A172 (cell line): ENCODE measurements at places on chromosomes 5 and 9.

DNA sequence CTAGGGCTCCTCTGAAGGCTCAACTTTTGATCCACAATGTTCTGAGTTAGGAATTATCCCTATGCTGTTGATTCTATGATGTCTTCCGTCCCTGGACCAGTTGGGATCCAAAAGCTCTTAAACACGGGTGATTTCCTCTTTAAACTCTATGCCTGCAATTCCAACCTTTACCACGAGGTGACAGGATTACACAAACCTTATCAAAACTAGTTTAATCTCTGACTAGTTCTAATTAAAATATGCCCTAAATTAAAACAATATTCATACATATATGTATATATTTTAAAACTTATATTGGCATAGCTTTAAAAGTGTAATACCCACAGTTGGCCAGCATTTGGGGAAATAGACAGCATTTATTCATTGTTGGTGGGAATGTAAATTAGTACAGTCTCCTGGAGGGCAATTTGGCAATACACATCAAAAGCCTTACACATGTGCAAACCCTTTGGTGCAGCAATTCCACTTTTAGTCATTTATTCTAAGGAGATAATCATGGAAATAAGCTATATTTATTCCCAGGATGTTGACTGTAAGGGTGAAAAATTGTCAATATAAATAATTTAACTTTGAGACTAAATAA lies 51.6 kb upstream of the PHYKPL start:
- no peak for DNase-seq

DNA sequence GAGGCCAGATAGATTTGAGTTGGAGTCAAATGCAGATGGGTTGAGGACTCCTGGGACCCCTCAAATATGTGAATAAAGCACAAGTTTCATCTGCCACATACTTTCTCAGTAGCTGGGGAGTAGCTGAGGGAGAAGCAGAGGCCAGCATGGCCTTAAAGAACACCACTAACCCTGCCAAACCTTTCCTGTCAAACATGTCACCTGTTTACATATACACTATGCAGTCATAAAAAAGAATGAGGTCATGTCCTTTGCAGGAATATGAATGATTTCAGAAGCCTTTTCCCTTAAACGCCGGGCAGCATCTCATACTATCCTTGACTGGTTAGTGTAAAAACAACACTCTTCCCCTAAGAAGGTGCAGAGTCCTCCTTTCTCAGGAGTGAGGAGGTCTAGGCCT lies 25.2 kb upstream of the HSD17B4 start:
- DNase-seq, result no peak

GRCh38 chr9:127424676-127424999 lies 456 bp downstream of the ZNF79 start:
- DNase-seq, result peak; percentile 42

- DNase-seq, result no peak
These were observed 566.4 kb downstream of the EFNA5 start for GRCh38 chr5:107104040-107104995.

- DNase-seq, result no peak
These were observed 390.3 kb downstream of the GADD45G start for GRCh38 chr9:89994988-89995613.

DNA sequence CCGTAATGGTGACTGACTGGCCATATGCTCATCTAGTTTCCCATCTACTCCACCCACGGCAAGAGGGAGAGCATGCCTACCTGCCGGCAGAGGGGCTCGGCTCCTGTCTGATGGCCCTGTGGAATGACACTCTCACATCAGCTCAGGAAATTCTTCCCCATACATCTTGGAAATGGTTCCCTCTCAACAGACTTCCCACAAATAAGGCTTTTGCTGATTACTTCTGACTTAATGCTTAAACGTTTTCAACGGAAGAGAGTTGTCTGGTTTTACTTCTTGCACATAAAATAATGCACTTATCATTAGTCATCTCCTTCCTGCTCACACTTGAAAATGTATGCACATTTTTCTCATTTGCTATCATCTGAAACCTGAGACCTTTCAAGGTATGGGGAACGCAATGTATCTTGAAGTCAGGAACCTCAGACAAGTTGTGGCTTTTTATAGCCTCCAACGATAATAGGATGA lies 129.5 kb downstream of the TTLL11 start:
- peak; percentile 44 for DNase-seq
